ENCODE measurements at places on chromosomes 3 and 15.

- DNase-seq: no peak
Observed at GRCh38 chr3:9403463-9403862, 6.0 kb downstream of the SETD5 start.

DNA sequence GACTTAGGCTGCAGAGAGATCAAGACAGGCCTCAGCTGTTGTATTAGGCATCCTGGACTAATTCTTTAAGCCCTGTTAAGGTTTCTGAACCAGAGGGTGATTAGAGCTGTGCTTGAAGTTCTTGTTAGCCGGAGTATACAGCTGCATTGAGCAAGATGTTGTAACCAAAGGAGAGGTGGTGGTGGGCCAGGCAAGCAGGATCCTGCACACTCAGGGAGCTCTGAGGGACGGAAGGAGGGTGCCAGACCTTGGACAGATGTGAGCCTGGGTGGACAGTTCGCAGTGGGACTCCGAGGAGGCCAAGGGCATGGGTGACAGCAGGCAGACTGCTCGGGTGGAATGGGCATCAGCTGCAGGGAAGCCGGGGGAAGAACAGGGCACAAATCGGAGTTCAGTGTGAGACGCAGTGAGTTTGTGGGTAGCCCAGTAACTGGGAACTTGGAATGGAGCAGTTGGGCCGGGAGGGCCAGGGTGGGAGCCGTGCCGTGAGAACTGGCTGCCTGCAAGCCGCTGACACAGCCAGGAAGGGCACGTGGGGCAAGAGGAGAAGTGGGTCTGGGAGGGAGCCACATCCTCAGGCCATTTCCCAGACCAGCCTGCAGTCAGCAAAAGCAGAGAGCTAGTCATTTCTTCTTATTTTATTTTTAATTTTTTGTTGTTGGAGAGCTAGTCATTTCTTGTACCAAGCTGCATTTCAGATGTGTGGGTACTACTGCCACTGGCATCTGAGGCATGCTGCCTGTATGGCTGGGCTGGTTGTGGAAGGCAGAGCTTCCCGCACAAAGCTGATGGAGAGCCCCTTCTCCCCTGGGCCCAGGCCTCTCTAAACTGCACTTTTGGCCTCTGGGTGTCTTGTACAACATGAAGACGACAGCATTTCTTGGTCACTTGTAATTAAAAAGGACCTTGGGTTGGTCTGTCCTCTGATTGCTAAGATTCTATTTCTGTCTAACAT is 61.0 kb downstream of the PGPEP1L start:
- DNase-seq: no peak

DNA sequence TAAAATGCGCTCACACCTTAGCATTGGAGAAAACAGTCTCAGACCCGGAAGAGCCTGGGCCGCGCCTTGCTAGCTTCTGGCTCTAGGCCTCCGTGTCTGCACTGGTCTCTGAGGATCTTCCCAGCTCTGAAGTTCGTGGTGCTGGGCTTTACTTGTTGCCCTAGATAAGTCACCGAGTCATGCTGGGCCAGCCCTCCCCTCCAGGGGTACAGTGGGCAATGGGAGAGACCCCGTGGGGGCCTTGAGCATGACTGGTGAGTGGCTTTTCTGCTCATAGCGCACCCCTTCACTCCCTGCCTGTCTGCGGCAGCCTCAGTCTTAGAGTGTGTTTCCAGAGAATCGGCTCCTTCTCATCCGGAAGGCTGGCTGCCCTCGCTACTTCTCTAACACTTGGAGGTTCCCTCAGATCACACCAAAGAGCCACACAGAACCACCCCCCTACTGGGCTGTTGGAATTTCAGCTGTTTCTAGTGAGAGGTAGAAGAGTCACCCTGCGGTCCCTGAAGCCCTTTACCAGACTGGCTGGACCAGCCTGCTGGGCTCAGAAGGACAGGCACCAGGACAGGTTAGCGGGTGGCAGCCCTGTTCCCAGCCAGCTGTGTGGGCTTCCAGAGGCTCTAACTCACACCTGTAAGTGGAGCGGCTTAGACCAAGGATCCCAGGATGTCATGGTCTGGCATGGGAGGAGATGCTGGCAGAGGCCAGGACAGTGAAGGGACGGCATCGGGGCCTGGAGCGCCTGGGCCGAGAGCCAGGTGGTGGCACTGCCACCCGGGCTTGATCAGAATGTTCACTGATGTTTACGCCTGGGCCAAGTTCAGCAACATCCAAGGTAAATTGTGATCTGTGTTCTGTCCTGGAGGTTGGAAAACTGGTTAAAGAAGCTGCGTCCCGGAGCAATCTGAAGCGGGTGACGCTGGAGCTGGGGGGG is 17.9 kb downstream of the ALDH1A3 start:
- DNase-seq: no peak

- no peak for DNase-seq
Observed at GRCh38 chr3:160134454-160134853, 90.8 kb upstream of the C3orf80 start.

DNA sequence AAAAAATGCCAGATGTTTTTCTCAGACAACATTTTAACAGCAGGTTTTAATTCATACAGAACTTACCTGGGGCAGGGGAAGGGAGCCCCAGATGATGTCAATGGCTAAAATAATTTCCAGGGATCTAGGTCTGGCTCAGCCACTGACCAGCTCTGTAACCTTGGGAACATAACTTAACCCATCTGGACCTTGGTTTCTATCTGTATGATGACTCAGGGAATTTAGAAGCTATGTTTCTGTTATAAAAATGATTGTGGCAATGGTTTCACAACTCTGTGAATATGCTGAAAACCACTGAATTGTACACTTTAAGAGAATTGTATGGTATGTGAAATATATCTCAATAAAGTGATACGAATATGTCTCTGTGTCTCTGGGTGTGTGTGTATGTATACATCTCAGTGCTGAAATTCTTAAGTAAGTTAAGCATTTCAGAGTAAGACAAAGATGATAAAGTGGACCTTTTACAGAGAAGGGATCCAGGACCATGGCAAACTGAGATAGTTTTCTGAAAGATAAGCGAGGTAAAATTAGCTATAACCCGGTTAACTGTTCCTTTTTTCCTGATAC is 2.9 kb downstream of the SH3GL3 start:
- DNase-seq: no peak

DNA sequence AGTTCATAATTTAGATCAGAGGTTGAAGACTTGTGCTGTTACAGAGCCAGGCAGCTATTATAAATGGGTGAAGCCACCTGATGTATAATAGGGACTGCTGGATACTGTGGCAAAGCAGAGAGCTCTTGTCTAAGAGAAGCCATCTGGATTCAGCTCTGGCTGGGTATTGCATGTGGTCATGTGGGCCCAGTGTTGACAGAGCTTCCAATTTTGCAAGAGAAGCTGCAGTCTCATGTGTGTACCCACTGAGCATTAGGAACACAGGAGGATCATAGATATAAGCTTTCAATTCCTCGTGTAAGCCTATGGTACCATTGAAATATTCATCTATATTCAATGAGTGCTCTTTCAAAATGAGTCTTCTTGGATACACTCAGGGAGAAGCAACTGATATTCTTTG is 303.9 kb upstream of the SLCO3A1 start:
- DNase-seq: no peak
